ENCODE measurements at places on chromosomes 4 and X. TPM values are rescaled to one million over a fixed set of nuclear protein-coding genes. Genes with fewer than 3 reads are reported as not detected.

DNA sequence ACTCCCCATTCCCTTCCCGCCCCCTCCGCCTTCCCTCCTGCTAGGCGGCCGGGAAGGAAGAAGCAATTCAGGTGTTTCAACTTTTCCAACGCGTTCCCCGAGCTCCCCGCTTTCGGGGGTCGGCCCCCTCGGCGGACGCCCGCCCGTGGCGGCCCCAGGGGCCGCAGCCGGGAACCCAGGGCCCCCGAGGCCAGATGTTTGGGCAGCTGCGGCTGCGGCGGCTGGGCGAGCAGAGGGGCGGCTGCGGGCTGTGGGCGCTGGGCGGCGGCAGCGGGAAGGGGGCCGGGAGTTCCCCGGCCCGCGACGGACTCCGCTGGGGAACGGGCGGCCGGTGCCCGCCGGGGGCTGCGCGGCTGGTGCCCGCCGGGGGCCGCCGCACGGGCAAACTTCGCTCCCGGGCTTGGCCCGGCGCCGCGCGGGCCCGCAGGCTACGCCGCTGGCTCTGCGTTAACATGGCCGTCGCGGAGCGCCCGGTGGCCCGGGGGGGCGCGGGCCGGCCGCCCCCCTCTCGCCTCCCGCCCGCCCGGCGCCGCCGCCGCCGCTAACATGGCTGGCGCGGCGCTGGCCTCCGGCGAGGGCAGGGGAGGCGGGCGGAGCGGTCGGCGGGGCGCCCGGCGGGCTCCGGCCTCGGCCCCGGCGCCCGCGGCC, 510 bp downstream of the HMGB3 start:
- no peaks in the 10 kb centered on the region for H3K4me1 ChIP-seq
- no peaks in the 10 kb centered on the region for H3K36me3 ChIP-seq
- no peak overlapping the region for H3K27ac ChIP-seq
- peak overlapping the region; percentile 53 for H3K4me3 ChIP-seq
- DNase-seq, result no peak
- no peaks in the 10 kb centered on the region for H3K27me3 ChIP-seq

GRCh38 chr4:152610131-152610530, 69.7 kb downstream of the TMEM154 start:
- no peaks in the 10 kb centered on the region for H3K4me1 ChIP-seq
- no peaks in the 10 kb centered on the region for H3K27me3 ChIP-seq
- H3K36me3 ChIP-seq, result no peaks in the 10 kb centered on the region
- DNase-seq, result no peak

GRCh38 chr4:128060121-128060698, 902 bp upstream of the LARP1B start:
- no peaks in the 10 kb centered on the region for H3K36me3 ChIP-seq
- H3K27me3 ChIP-seq, result no peaks in the 10 kb centered on the region
- peak overlapping the region; percentile 92 for H3K27ac ChIP-seq
- H3K4me1 ChIP-seq, result no peaks in the 10 kb centered on the region

DNA sequence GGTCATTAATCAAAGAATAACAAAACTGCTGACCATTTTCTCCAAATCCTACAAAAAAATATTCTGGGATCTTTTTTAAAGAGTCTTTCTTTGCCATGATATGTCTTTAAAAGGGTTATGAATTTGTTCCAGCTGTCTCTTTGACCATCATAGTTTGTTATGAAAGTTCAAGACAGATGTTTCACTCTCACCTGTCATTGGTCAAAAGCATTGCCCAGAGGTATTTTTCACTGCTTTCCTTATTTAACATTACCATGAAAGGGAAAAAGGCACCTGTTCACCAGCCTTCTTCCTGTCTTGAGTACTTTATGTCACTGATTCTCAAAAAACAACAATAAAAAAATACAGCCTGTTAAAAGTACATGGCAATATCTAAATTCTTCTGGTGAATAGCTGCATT, 643.8 kb downstream of the FAT4 start:
- DNase-seq, result no peak
- H3K4me3 ChIP-seq, result no peak overlapping the region
- H3K4me1 ChIP-seq, result no peaks in the 10 kb centered on the region
- no peaks in the 10 kb centered on the region for H3K27me3 ChIP-seq
- no peaks in the 10 kb centered on the region for H3K36me3 ChIP-seq
- H3K27ac ChIP-seq, result no peak overlapping the region

DNA sequence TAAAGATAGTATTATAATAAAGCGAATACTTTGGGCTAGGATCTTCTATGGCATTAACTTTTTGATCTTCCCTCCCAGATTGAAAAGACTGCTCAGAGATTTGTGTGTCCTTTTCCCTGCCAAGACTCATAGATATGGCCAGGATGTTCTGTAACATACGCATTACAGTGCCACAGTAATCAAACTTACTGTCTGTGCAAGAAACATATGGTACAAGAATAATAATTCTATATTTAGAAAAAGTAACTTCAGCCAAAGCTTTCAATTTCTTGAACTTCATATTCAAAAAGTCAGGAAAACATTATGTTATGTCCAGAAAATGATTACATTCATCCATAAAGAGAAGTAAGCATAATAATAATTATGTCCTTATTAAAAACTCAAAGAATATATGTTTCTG, 100.9 kb upstream of the GUCY1A1 start:
- no peaks in the 10 kb centered on the region for H3K36me3 ChIP-seq
- no peak overlapping the region for H3K27ac ChIP-seq
- H3K27me3 ChIP-seq, result no peaks in the 10 kb centered on the region
- H3K4me3 ChIP-seq, result no peak overlapping the region

GRCh38 chr4:180698550-180699195, 1544.5 kb upstream of the TENM3 start:
- H3K4me1 ChIP-seq, result no peaks in the 10 kb centered on the region
- H3K4me3 ChIP-seq, result no peak overlapping the region
- H3K36me3 ChIP-seq, result no peaks in the 10 kb centered on the region
- H3K27me3 ChIP-seq, result no peaks in the 10 kb centered on the region
- no peak for DNase-seq

DNA sequence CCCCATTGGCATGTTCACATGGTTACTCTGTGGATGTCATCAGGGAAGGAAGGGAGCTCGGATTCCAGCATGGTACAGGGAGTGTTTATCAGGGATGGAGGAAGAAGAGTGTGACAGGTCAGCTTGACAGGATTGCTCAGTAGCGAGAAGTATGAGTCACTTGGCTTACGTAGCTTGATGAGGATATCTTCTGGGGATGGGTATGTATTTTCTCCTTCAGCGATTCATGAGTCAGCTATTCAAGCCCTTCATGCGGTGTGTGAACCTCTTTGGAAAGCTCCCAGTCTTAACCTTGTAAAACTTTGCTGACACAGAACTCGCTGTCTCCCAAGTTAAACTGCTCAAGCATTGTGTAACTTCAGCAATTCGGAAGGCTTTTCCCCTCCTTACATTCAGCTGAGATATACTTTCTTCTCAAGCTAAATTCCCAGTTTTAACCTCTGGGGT, 275.4 kb downstream of the ARHGAP10 start:
- no peaks in the 10 kb centered on the region for H3K27me3 ChIP-seq
- DNase-seq, result no peak
- no peak overlapping the region for H3K4me3 ChIP-seq
- no peaks in the 10 kb centered on the region for H3K36me3 ChIP-seq

GRCh38 chr4:36476135-36476534, 194.7 kb downstream of the DTHD1 start:
- no peak overlapping the region for H3K4me3 ChIP-seq
- no peaks in the 10 kb centered on the region for H3K4me1 ChIP-seq
- H3K27me3 ChIP-seq, result no peaks in the 10 kb centered on the region
- H3K27ac ChIP-seq, result no peak overlapping the region

DNA sequence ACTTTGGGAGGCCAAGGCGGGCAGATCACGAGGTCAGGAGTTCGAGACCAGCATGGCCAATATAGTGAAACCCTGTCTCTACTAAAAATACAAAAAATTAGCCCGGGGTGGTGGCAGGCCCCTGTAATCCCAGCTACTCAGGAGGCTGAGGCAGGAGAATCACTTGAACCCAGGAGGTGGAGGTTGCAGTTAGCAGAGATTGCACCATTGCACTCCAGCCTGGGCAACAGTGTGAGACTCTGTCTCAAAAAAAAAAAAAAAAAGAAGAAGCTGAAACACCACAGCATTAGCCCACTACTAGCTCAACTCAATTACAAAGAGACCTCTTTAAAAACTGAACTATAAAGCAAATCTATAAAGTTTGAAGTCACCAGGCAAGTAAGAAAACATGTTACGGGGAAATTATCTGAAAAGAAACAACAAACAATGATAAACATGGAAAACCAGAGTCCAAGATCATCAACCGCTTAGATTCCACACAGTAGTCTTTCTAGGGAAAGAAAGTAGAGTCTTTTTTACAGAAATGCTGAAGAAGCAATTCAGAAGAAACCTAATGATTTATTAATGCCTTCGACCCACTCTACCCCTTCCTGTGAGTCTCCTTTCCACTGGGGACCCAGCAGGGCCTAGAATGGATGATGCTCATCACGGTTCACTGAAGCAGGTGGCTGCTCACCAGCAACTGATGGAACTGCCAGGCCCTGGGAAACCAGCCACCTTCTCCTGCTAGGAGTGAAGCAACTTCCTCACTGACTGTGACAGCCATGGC, 6.6 kb downstream of the SAT1 start:
- no peaks in the 10 kb centered on the region for H3K4me1 ChIP-seq
- DNase-seq, result no peak
- no peaks in the 10 kb centered on the region for H3K27me3 ChIP-seq
- peaks cover 15% of the 10 kb centered on the region for H3K36me3 ChIP-seq
- H3K4me3 ChIP-seq, result no peak overlapping the region
- H3K27ac ChIP-seq, result no peak overlapping the region

DNA sequence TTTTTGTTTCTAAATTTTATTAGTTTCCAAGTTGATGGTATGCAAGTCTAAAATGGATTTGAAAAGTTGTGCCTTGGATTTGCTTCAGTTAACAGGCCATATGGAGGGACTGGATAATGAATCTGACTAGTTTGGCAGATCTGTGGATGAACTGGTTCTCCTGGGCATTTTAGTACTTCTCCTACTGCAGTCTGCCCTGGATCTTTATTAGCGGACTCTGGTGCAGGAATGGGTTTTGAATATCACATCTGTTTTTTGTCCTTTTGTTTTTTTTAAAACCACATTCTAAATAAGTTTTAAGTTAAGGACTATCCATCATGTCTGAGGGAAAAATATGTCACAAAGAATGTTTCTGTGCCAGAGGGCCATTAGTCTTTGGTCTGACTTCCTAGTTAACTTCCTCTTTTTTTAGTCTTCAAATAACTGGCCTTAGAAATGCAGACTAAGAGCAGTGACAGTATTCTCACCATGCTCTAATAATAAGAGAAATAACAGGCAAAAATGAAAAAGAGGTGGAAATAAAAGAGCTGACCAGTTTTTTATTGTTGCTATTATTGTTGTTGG, 13.9 kb upstream of the DCK start:
- no peak overlapping the region for H3K4me3 ChIP-seq
- no peaks in the 10 kb centered on the region for H3K27me3 ChIP-seq
- H3K27ac ChIP-seq, result no peak overlapping the region
- H3K36me3 ChIP-seq, result peaks cover 8% of the 10 kb centered on the region

DNA sequence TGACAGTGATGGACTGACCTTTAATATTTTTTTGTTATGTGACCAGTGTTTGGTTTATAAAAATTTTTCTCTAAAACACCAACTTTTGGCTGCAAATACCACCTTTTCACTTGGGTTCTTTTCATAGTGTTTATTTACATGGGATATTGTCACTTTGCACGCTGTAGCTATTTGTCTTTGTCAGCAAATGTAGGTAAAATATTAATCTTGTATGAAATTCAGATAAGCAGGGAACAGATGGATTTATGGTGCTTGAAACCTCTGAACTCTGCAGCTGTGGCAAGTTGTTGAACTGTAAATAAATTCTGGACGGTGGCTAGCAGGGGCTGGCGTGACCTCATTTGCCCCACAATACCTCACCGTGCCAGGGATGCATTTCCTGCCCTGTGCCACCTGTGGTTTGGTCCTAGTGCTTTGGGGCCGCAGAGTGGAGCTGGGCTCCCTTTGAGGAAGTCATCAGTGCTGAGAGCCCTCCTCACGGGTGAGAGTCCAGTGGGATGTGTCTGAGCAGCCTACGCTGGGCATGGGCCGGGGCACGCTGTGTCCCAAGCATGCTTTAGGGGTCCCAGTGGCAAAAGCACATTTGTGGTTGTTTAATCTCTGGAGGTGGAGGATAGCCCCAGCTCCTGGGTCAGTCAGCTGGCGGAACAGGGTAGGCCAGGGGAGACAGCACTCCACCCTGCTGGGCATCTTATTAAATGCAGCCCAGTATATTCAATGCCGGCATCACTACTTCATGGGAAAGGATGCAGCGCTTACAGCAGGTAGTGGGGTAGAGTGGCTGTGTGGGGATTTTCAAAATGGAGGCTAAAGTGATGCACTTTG, 108.6 kb downstream of the TBL1X start:
- H3K27ac ChIP-seq, result no peak overlapping the region
- no peaks in the 10 kb centered on the region for H3K27me3 ChIP-seq
- H3K36me3 ChIP-seq, result no peaks in the 10 kb centered on the region
- no peak overlapping the region for H3K4me3 ChIP-seq
- DNase-seq, result no peak

- H3K4me1 ChIP-seq, result no peaks in the 10 kb centered on the region
- no peak overlapping the region for H3K4me3 ChIP-seq
- DNase-seq, result no peak
Measured at GRCh38 chr4:36341936-36342335, 60.5 kb downstream of the DTHD1 start.

DNA sequence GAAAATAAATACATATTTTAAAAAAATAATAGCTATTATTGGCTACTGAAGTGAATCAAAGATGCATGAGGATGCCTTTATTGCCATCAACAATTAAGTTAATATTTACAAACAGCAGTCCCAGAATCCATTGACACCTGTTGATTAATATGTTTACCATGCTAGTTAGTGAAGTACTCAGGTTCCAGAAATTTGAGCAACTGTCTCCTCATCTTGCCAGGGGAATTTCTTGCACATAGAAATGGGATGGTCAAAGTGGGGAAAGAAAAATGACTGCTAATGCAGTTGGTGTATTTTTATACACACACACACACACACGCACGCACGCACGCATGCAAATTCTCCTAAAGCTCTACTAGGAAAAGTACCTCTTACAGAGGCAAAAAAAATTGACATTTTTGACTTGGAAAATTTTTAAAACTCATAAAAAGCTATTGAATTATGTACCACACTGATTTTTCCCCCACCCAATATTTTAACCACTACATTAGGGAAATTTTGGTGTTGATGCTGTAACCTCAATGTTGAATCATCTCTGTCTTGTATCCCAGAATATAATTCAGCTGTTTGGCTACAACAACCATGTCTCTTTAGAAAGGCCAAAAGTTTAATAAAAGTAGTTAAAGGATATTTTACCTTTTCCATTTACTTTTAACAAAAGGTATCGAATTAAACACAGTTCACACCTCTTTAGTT, 105.3 kb upstream of the TMEM150C start:
- H3K27ac ChIP-seq, result no peak overlapping the region
- no peaks in the 10 kb centered on the region for H3K27me3 ChIP-seq
- DNase-seq, result no peak
- H3K36me3 ChIP-seq, result no peaks in the 10 kb centered on the region
- no peak overlapping the region for H3K4me3 ChIP-seq

DNA sequence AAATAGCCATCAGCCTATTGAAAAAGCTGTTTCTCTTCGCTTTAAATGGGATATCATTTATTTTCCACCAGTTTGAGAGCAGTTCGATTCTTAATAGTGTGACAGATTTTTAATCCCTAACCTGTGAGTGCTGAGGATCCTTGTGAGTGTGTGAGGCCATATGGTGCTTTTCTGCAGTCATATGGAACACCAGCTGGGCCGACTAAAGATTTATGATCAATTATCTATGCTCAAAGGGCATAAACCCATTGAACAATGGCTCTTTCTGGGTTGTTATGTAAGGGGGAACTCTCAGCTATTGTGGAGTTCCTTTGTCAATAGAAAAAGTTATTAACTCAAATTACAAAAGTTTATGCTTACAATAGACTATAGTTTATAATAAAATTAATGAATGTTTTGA, 1003.6 kb downstream of the FAT4 start:
- no peaks in the 10 kb centered on the region for H3K36me3 ChIP-seq
- H3K4me1 ChIP-seq, result no peaks in the 10 kb centered on the region
- no peak for DNase-seq
- H3K27ac ChIP-seq, result no peak overlapping the region
- no peaks in the 10 kb centered on the region for H3K27me3 ChIP-seq

Gene AGA
- total RNA-seq, result 5.4 TPM

Gene FAM149A
- 6.8 TPM for total RNA-seq

Gene SULT1B1
- total RNA-seq, result 0.67 TPM
